Effector CD8-positive, alpha-beta T cell (primary cell): ENCODE measurements at places on chromosomes 6 and 20.

- DNase-seq: no peak
Observed at GRCh38 chr6:107504270-107505026, 14.5 kb downstream of the SOBP start.

GRCh38 chr20:10047427-10047826 lies 12.6 kb downstream of the ANKEF1 start:
- DNase-seq: no peak

DNA sequence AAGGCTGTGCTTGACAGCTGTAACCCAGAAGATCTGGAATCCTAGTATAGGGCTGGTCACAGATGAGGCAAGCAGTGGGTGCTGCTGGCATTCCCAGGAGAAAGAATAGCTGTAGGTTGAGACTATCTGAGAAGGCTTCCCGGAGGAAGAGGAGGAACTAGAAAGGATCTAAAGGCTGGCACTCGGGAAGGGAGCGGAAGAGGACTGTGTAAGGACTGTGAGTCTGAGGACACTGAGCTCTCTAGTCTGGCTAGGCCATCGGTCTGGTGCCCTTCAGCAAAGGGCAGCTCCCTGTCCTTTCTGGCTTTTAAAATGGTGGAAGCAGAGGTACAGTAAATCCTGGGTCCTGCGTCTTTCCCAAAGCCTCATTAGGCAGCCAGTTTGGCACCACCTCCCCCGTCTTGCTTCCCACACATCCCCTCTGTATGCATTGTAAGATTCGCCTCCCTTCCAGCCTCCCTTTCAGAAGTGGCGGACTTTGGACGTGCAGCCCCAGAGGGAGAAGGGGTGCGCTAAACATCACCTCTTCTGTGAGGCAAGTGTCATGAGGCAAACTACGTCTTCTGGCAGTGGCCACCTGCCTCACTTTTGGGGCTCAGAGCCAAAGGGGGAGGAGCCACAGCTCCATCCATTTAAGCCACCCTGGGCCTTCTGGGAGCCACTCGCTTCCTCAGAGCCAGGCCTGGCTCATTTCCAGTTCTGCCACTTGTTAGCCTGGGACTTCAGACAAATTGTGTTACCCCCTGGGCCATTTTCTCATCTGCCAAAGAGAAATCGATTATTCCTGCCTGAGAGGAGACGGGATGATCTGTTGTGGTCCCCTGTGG lies 8.6 kb downstream of the SNPH start:
- DNase-seq: no peak

GRCh38 chr20:17762243-17762872 lies 62.6 kb downstream of the BANF2 start:
- DNase-seq: no peak

DNA sequence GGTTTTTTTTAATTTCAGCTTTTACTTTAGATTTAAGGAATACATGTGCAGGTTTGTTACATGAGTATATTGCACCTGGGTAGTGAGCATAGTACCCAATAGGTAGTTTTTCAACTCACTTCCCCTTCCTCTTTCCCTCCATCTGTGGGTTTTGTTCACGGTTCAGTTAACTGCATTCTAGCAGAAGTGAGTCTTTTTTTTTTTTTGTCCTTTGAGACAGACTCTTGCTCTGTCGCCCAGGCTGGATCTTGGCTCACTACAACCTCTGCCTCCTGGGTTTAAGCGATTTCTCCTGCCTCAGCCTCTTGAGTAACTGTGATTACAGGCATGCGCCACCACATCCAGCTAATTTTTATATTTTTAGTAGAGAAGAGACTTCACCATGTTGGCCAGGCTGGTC lies 8.7 kb downstream of the UBR2 start:
- DNase-seq: no peak

DNA sequence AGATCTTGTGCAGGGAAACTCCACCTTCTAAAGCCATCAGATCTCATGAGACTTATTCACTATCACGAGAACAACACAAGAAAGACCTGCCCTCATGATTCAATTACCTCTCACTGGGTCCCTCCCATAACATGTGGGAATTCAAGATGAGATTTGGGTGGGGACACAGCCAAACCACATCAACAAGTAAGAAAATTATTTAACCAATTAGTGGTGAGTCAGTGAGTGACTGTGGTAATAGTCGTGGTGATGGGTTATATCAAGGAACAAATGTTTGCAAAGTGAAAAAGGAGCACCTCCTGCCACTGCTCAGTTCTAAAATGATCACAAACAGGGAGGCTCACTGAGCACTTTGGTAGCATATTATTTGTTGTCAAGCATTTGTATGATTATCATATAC lies 20.6 kb downstream of the EPM2A start:
- no peak for DNase-seq

DNA sequence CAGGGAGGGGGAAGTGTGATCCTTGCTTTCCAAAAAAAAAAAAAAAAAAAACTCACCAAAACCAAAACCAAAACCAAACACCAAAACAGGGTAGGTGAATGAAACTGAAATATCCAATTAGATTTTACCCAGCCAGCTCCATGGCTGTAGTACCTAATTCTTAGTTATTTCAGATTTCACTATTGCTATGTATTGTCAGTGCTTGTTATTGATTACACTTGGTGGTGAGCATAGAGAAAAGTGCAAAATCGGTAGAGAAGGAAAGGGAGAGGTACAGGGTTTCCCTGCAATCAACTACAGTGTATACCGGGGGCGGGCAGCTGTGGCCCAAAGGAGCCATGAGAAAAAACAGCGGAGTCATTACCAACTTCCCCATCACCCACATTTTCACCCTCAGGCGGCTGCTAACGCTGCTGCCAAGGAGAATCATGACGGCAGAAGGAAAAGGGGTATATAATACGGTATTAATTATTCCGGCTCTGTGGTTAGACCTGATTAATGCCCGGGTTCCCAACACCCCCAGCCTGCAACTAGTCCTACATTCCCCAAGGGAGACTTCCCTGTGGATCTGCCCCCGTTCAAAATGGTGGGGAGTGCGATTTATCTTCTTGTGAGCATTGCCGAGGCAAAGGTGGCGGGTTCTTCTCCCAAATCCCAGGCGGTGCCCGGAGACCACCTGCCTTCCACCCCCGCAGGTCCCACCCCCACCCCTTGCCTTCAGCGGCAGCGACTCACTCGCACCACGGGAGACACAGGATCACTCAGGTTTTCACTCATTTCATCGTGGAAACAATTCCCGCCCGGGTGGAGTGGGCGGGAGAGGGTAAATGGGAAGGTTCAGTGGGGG lies at the start of gene C6orf62:
Gene C6orf62, minus strand, starts transcription at position 30 of the 847 bp plus-strand sequence. CDS start 486 bp downstream, outside the sequence.
- peak; percentile 24 for DNase-seq

GRCh38 chr20:21322083-21322710 lies 19.1 kb downstream of the XRN2 start:
- no peak for DNase-seq

DNA sequence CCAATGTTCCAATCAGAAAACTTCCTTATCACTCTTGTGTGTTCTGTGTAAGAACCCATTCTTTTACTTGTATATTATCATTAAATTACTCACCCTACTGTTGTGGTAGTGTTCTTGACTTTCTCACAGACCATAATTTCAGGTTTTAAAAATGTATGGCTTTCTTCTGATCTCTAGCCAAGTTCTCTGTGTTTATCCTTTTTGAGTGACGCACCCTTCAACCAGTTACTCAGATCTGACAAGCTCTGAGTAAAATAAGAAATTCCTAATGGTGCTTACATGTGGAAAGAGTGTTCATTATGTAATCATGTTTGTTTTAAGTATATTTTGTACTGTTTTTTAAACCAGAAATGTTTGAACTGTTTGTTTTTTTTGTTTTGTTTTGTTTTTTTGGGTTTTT lies 11.0 kb downstream of the TBPL1 start:
- DNase-seq: no peak

- no peak for DNase-seq
Observed at GRCh38 chr20:3392756-3393155, 14.7 kb downstream of the DNAAF9 start.

- DNase-seq: no peak
Observed at GRCh38 chr6:169344750-169345065, 91.1 kb upstream of the THBS2 start.

DNA sequence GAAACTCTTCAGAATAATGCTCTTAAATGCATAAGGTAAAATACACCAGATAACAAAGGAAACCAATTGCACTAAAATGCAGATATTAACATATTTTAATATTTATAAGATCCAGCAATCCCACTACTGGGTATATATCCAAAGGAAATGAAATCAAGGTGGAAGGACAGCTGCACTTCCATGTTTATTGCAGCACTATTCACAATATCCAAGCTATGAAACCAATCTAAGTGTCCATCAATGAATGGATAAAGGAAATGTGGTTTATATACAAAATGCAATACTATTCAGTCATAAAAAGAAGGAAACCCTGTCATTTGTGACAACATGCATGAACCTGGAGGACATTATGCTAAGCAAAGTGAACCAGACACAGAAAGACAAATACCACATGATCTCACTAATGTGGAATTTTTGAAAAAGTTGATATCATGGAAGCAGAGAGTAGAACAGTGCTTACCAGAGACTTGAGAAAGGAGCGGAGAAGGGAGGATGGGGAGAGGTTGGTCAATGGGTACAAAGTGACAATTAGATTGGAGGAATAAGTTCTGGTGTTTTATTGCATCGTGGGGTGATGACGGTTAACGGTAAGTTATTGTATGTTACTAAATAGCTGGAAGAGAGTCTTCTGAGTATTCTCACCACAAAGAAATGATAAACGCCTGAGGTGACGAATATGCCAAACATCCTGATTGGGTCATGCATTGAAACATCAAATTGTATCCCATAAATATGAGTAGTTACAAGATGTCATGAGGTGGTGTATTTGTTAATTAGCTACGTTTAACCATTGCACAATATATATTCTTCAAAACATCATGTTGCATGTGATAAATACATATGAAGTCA lies 37.9 kb upstream of the RNF24 start:
- no peak for DNase-seq

DNA sequence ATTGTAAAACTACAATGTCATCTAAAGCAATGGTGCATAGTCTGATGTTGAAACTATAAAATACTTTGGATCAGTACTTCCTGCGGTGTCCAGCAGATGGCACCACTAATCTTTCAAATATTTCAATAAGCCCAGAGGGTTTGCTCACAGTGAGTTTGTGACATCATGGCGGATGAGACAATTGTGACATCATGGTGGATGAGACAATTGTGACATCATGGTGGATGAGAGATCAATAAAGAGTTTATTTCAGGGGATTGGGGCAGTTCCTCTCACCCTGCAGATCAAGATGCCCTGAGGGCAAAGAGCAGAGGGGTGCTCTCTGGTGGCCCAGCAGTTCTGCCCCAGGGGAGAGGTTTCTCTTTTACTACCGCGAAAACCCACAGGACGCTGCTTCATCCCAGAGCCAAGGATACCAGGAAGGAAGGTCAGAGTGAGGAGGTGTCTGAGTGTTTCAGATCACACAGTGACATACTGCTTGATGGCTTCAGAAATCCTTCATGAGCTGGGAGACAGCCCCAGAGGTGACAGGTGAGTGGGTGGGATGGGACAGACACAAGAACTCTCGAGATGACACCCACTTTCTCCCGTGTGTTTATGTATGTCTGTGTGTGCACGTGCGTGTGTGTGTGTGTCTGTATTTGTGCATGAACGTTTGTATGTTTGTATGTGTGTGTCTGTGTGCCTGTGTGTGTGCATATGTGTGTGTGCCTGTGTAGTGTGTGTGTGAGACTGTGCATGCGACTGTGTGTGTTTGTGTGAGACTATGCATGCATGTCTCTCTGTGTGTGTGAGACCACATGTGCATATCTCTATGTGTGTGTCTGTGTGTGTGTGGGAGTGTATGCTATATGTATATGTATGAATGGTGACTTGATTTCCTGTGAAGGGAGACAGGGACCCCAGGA lies 7.3 kb upstream of the ULBP2 start:
- peak; percentile 61 for DNase-seq

DNA sequence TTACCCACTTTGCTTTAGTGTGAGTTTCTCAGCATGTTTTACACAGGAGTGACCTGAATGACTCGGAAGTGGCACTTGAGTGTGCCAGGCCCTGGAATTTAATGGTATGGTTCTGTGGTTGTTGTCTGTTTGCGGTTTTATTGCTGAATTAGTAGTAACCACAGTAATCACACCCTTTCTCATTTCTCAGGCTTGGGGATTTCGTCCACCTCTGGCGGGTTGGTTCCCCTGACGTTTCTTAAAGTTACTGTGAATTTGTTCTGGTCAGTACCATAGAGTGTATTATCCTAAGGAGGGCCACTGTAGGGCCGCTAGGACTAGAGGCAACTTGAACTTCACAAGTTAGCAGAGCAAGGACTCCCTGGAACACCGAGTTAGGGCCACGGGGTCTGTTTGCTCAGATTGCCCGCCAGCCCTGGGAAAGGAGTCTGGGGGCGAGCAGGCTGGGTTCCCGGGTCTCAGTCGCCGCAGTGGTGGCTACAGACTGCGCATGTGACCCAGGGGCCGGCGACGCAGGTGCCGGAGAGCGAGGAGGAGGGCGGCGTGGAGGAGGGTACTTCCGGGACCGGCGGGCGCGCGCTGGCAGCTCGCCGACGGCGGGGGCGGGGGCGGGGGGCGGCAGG lies 546 bp upstream of the KLHL32 start:
- no peak for DNase-seq

GRCh38 chr6:34094474-34095135 lies 51.3 kb downstream of the GRM4 start:
- DNase-seq: no peak

GRCh38 chr6:168050225-168050880 lies 28.7 kb downstream of the FRMD1 start:
- DNase-seq: no peak

DNA sequence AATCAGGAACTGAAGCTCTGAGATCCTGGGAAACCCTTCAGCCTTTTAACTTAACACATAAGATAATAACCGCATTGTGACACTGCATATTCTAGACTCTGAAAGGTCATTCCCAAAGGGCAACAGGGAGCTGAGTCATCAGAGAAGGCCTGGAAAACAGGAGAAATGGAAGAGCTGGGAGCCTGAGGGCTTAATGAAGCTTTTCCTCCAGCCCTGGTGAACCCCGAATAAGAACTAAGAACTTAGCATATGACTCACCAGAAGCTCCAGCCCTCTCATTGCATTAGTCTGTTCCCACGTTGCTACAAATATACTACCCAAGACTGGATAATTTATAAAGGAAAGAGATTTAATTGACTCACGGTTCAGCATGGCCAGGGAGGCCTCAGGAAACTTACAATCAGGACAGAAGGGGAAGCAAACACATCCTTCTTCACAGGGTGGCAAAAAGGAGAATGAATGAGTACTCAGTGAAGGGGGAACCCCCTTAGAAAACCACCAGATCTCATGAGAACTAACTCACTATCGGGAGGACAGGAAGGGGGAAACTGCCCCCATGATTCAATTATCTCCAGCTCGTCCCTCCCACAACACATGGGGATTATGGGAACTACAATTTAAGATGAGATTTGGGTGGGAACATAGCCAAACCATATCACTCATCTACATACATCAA lies 648.5 kb downstream of the TFAP2A start:
- no peak for DNase-seq
